ENCODE measurements at places on chromosomes 3 and 15.

DNA sequence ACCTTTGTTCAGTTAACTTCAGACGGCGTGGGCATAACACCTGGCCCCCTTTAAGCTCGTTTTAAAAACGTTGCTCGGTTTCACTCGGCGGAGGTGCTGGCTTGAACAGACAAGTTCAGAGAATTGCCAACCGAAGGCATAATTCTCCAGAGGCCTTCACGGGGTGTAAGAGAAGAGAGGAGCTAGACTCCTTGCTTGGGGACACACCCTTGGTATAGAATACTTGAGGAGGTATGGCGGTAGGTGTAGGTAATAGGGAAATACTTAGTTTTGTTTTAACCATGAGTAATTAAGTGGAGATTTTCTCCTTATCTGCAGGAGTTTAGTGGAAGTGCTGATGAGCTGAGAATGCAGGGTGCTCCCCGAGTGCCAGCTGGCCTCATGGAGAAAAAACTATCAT is 921 bp downstream of the FBXL2 start:
- DNase-seq = no peak

DNA sequence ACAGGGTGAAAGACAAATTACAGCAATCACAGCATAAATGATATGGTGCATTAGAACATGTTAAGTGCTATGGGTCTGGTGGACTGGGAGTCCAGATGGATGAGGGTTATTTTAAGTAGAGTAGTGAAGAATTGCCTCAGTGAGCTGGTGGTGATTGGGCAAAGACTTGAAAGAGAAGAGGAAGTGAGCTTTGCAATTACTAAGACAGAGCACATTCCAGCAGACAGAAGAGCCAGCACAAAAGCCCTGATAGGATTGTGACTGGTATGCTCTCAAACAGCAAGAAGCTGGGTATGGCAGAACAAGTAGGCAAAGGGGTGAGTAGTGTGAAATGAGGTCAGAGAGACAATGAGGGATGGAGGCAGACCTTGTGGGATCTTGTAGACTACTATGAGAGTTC is 2.1 kb upstream of the ACKR4 start:
- no peak for DNase-seq

- no peak for DNase-seq
These were observed 3.6 kb upstream of the EEFSEC start for GRCh38 chr3:128149650-128150049.

GRCh38 chr15:44296625-44297524 is 8.4 kb downstream of the GOLM2 start:
- no peak for DNase-seq

DNA sequence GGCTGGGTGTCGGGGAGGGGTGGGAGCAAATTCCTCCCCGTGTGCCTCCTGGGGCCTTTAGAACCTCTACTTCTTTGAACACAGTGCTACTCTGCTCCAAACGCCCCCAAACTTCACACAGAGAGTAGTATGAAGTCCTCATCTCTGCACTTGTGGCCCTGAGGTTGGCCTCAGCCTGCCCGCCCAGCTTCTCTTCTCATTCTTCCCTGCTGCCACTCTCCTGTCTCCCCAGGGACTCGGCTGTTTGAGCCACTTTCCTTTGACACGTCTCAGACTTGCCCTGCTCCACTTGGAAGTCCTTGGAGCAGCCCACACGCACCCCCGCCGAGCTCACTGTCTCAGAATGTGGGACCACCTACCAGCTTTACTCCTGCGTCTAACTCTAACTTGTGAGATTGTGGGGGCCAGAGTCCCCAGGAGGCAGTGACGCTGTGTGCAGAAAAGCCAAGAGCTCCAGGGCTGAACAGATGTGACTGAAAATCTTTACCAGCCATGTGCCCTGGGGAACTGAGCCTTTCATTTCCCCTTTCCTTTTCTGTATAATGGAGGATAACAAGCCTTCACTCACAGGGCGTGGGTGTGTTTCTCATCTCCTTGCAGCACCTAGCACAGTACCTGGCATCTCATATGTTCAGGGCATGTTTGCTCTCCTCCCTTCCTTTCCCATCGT is 233.6 kb upstream of the CTDSPL start:
- no peak for DNase-seq

DNA sequence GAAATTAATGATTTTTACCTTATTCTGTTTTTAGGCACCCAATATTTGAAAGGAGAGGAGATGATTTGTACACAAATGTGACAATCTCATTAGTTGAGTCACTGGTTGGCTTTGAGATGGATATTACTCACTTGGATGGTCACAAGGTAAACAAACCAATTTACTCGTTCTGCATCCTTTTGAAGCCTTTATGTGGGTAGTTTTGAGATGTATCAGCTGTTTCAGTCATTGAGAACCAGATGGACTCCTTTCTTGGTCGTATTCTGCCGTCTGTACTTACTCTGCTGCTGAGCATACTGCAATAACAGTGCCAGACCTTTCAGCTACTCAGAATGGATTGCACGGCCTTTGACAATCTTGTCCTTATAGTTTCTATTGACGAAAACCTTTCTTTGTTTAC is 13.3 kb downstream of the DNAJB11 start:
- DNase-seq = no peak

- no peak for DNase-seq
These were observed 31.1 kb upstream of the UBE2E2 start for GRCh38 chr3:23172059-23172458.

DNA sequence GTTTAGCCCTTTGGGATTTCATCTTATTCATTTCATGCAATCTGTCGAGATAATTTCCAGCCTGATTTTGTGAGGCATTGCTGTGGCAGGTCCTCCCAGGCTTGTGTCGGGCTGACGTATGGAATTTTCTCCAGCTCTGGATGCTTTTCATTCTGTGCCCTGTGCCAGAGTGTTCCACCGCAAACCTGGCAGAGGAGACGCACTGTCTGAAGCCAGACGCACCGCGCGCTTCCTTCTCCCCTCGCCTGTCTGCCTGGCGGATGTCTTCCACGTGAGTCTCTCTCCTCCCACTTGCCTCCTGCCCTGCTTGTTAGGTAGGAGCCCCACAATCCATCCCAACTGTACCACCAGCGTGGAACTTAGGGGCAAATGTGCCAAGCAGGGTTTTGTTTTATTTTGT is 20.1 kb upstream of the GLCE start:
- DNase-seq = no peak

GRCh38 chr15:65332391-65333147 is 28.1 kb downstream of the RNU5B-1 start:
- no peak for DNase-seq

- no peak for DNase-seq
These were observed 69.3 kb upstream of the CBLB start for GRCh38 chr3:105938101-105938500.

DNA sequence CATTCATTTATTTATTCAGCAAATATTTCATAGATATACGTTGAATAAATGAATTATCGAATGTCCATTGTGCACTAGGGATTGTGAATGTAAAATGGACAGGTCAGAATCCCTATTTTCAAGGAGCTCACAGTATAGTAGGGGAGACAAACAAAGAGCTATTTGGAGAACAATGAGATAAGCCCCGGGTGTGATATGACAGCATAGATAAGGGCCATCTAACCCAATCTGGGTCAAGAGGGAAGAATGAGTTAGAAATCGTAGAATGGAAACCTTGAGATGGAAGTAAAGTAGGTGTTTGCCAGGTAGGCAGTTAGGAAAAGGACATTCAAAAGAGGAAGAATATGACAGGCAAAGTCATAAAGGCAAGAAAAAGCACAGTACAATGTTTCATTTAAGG is 132.2 kb upstream of the GOLGA6L4 start:
- no peak for DNase-seq

GRCh38 chr15:88395872-88396781 is 71.1 kb downstream of the MRPL46 start:
- no peak for DNase-seq

GRCh38 chr3:111924283-111924682 is 54.5 kb upstream of the ABHD10 start:
- DNase-seq = no peak

GRCh38 chr15:87755226-87755625 is 501.3 kb downstream of the NTRK3 start:
- no peak for DNase-seq

GRCh38 chr3:64506255-64506654 is 181.5 kb downstream of the ADAMTS9 start:
- no peak for DNase-seq

DNA sequence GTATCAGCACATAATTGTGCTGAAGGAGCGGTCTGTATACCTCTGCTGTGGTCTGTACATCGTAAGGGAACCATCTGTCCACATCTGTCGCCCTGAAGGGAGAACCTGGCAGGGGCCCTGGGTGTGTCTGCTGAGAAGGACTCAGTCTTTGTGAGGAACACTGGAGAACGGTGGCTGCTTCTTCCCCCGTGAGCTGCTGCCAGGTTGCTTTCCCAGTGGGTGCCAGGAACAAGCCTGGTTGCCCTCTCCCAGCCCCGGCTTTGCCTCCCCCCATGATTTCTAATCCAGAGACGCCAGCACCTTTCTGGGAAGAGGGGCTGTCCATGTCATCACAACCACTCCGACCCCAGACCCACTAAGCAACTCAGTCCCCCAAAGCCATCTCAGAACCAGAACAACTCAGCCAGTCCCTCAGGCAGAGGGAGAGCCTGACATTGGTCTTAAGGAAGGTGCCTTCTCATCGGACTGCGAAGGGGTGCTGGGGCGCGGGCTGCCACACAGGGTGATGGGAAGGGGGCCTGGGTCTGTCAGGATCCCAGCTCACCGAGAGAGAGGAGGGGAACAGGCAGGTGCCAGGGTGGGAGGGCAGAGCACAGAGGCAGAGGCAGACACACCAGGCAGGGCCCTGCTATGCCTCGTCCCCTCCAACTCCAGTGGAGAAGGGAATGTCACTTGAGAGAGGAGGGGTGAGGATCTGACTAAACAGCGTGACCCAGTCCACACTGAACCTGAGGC is 8.5 kb downstream of the TNK2 start:
- DNase-seq = no peak

DNA sequence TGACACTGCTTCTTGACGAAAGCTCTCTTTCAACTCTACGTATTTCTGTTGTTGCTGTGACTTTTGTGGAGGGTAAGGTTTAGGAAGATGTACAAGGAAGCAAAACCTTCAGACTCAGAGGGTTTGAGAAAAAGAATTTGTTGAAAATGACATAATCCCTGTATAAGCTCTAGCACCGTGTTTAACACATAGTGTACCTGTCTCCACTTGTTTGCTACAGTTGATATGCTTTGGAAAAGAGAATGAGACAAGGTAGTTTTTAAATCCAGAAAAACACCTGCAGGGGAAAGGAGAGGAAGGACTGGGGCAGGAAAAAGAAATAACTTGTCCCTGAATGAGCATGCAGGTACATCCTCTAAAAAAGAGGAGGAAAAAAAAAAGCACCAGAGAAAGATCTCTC is 29.6 kb upstream of the CP start:
- no peak for DNase-seq

- no peak for DNase-seq
These were observed 215.5 kb downstream of the PDZRN3 start for GRCh38 chr3:73409138-73409763.

GRCh38 chr15:96346409-96346970 is 16.0 kb downstream of the NR2F2 start:
- no peak for DNase-seq

DNA sequence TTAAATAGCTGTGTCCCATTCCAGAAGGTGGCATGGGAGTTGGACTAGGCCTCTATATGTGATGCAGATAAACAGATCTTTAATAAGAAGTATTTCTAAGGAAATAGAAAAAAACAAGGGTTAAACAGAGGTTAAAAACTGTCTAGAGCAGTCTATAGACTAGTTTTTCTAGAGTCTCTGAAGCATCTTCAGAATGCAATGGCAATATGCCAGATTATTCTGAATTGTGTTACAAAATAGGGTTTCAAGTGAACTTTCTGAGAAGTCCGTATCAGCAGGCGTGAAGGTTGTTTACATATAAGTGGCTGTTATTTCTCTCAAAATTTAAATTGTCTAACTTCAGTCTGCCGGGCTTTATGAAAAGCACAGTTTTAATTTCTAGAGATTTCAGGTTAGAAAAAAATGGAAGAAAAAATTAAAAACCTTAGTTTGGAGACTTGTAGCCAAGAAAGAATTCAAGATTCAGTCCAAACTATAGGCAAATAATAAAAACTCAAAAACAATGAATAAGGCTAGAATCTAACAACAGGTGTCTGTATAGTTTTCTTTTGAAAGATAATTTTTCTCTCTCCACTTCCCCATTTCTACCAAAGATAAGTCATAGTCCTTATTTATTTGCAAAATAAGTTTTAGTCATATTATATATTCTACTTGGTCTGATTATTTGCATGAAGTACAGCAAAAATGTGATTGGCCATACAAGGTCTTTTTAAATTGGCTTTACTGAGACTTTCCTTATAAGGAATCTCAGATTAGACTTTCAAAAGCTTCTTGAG is 55.2 kb downstream of the OSTN start:
- no peak for DNase-seq

All from stimulated activated CD4-positive, alpha-beta T cell treated with anti-CD3 and anti-CD28 coated beads, Interleukin-1b, Interleukin-23, amount 100 ng/mL, for 1 hour (primary cell).